Activated naive CD4-positive, alpha-beta T cell treated with anti-CD3 and anti-CD28 coated beads, Interleukin-2, amount 10 ng/mL, durations not matched to agents 7 days and 5 days (primary cell): ENCODE measurements at places on chromosomes 4 and X.
A peak's percentile ranks its signal among the peaks of the same experiment; 100 is the strongest.

DNA sequence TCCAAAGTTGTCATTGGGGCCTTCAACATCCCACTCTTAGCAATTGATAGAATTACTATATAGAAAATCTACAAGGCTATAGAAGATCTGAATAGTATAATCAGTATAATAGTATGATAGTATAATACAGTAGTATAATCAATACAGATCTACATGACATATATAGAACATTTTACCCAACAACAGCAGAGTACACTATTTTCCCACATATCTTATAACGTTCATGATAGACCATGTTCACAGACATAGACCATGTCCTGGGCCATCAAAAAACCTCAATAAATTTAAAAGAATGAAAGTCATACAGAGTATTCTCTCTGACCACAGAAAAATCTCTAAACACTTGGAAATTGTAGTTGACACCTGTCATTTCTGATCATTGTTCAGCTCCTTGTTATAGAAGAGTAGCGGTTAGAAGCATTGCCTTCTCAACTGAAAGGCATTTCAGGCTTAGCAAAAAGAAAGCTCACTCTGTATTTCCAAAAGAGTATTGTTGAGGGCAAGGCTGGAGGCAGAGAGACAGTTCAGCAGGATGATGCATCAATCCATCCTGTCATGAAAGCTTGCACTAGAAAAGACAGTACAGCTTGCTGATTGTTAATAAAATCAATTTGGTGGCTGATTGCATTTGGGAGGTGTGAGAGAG lies 38.8 kb upstream of the ARMCX5 start:
- DNase-seq, result no peak

GRCh38 chr4:153522802-153523094 lies 56.6 kb downstream of the TMEM131L start:
- peak; percentile 54 for DNase-seq

DNA sequence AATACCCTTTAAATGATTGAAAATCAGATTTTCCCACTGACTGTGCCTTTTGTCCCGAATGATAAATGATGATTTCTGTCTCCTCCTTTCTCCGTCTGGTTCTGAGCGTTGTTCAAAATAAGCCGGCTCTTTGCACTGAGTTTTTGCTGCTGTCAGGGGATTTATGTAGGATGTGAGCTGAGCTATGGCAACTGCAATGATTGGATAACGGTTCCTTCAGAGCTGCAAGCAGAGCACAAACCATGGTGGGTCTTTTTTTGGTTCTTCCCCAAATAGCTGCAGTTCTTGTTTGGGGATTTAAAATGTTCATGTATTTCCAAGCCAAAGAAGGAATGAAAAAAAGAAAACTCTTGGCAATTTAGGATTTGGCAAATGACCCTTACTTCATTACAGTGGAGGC lies 124.5 kb upstream of the CASK start:
- DNase-seq, result no peak

DNA sequence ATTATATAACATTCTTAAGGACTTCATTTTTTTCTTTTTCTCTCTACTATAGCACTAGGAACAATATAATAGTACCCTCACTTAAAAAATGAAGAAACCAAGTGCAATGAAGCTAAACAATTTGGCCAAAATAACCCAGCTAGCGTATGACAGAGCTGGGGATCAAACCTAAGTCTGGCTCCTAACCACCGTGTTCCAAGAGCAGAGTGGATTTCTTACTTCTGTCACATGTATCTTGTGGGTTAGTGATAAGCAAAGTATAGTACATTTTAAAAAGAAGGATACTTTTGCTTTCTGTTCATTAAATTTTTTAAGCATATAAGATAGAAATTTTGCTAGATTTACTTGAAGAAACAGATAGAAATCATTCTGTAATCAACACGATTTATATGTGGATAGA lies 11.5 kb downstream of the LIMCH1 start:
- DNase-seq, result no peak

- no peak for DNase-seq
Observed at GRCh38 chr4:76892601-76893000, 5.3 kb downstream of the SOWAHB start.

DNA sequence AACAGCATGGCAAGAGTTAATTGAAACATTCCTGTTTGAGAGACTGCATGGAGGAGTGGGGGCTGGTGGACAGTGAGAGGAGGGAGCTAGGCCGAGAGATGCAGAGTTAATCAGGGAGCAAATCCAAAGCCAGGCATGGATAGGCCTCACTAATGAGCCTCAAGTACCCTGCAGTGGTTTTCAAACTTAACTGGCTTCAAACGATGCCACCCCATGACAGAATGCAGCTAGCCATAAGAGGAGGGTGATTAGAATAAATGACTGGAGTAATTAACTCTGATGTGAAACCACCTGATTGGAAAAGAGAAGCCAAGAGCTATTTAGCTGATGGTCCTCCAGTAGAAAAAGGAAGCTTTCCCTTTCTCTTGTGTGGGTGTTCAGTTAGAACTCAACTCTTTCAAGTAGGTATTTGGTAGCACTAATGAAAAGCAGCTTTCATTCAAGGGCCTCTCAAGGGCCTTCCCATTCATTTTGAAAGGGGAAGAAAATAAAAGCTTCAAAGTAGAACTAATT lies 215.4 kb upstream of the MAB21L2 start:
- no peak for DNase-seq

GRCh38 chrX:139766545-139766983 lies 58.6 kb upstream of the MCF2 start:
- peak; percentile 62 for DNase-seq

DNA sequence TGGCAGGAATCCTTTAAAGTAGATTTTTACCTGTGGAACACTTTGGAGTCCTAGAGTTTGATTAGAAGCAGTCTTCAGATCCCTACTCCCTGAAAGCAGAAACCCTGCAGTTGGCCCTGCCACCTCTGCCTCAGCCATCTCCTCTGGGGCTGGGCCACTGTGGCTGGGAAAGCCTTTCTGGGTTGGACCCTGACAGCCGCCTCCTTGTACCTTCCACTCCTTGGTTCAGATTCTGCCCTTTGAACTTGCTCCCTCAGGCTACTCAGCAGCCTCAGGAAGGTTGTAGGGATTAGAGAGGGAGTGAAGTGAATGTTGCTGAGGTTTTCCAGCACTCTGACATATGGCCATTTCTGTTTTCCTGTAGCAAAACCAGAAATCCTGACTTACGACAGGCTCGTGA lies 65.5 kb downstream of the KIT start:
- no peak for DNase-seq

GRCh38 chr4:48467442-48467841 lies 15.7 kb upstream of the SLC10A4 start:
- DNase-seq, result no peak

GRCh38 chr4:36269101-36269500 lies 12.3 kb upstream of the DTHD1 start:
- DNase-seq, result peak; percentile 30

DNA sequence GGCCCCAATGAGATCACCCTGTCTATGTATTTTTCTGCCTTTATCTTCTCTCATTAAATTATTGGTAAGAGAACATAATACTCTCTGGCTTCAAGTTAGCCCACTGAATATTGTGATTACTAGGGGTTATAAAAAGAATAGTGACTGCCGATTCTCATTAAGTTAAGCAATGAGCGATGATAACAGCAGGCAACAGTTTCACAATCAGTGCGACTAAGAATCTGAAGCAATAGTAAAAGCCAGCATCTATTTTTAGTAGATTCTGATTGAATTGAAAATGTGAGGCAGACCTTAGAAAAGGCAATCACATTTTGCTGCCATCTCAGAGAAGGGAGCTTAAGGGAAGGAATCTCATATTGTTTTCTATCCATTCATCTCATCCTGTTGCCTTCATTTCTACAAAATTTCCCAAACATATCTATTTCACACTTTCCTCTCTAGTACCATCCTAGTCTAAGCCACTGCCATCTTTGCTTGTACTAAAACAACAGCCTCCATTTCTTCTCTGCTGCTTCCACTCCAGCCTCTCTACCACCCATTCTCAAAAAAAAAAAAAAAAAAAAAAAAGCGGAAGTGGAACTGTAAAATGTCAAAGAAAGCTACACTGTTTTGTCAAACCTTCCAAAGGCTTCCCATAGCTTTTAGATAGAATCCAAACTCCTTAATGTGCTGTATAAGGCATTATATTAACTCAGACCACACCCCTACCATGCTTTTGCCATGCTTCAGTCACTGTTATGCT lies 17.4 kb downstream of the GABRA4 start:
- DNase-seq, result no peak

GRCh38 chr4:4392501-4393183 lies 5.7 kb downstream of the NSG1 start:
- DNase-seq, result no peak

GRCh38 chr4:112938461-112939058 lies 110.9 kb upstream of the ANK2 start:
- no peak for DNase-seq

DNA sequence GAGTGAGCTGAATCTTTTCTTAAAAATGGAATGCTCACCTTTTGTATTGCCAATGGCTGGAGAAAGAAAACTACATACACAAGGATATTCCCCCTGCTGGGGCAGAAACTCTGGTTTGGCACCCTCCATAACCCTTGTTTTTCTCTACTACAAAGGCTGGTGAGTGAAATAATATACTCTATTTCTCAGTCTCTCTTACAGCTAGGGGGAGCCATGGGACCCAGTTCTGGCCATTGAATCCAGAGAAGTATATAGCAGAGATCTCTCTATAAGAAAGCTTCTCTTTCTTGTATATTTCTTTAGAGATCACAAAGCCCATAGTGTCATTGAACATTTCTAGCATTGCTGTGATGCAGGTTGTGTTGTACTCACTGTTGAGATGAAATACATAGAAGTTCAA lies 49.8 kb downstream of the SMPX start:
- no peak for DNase-seq

GRCh38 chr4:120977435-120977997 lies 55.0 kb upstream of the PRDM5 start:
- no peak for DNase-seq

DNA sequence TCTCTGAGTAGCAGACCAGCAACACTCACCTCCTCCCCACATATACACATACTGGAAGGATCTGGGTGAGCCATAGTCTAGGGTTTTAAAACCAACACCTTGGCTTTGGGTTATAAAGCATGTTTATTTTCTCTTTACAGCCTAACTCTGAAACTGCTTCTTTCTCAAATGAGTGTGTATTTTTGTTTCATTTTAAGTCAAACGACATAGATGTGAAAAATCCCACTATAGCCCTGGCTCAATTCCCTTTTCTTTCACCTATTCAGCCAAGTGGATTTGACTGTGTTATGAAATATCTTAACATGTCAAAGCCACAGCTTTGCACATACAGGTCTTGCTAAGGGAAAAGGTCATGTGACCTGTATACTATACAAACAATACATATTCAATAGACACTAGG lies 13.8 kb downstream of the NEXMIF start:
- no peak for DNase-seq

- no peak for DNase-seq
Observed at GRCh38 chrX:16664626-16665025, 14.7 kb downstream of the S100G start.

DNA sequence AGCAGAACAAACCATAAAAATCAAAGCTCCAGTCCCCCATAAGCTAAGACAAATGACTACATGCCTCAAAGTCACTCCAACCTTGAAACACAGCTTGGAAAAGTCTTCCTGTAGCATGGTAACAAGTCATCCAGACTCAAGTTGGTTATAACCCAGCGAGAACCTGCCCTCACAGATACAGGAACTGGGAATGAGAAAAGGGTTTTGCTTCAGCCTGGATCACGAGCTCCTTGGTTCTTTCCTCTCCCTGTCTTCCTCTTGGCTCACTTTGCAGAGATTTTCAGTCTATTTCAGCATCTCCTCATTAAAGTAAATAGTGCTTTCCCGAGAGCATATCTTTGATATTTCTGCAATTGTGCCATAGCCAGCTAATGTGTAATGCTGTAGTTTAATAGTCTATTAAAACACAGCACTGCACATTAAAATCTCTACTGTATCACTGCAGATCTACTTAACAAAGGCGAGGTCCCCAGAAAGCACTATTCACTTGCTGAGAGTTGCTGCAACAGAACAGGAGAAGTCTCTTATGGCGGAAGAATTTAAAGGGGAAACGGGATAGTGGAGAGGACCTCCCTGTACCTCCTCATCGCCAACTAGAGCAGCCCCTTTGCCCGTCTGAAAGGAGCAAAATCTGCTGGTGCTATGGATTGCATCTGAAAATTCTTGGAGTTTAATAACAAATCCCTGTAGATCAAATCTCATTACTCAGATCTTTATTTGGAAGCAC lies 249.3 kb upstream of the GATB start:
- DNase-seq, result no peak

DNA sequence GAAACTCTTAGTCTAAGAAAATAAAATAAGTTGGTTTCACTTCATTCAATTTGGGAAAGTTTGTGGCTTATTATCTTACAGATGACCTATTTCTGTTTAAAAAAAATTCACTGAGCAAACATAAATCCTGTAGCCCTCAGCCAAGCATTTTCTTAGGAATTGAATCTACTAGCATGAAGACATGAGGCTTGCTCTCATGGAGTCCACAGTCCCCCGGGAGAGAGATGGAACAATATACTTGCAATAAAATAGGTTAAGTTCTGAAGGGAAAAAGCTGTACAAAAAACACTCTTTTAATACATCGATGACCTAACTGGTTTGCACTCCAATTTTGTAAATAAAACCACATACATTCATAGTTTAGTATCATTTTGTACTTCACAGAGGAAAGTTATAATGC lies 642.6 kb upstream of the FAM241A start:
- DNase-seq, result no peak

GRCh38 chr4:74932832-74933561 lies at the start of gene PARM1:
Gene PARM1, plus strand, starts transcription at chr4:74933116. Its CDS starts 212 bp downstream, at chr4:74933328.
- DNase-seq, result peak; percentile 43

DNA sequence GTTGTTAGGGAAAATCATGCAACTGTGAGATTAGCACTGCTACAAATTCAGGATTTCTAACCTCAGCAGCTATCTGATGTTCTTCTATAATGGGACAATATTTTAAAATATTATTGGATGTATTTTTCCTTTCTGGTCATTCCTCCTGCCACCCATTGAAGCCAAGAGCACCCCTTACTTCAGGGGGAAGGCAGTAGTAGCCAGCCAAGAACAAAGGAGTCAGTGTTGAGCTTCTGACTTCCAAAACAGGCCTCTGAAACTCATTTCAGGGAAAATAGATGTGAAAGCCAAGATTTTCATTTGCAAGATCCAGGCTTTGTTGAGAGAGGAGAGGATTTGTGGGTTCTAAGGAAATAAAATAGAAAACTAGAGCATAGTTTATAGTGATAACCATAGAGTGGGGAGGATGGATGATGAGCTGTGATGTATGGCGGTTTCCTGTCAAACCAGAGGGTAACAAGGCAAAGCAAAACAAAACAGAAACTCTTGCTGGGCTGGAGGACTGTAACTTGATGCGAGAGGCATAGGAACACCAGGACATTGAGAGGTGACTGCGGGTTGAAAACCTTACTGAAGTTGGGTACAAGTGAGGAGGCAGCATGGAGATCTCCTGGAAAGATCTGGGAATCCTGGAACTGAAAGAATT lies 173.7 kb upstream of the LEF1 start:
- peak; percentile 62 for DNase-seq

DNA sequence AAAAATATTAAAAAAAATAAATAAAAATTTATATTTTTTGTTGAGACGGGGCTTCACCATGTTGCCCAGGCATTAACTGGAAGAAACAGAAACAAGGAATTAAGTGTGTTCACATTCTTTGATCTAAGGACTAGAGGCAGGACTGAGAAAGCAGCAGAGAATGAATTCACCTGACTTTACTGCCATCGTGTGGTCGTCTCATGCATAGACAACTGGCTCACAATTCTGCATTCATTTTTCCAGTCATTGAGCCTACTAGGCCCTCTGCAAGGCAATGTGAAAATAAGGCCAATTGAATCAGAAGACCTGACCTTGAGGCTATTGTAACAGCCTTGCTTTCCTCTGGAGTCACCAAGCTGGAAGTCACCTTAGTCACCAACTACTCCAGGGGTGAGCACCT lies 37.4 kb downstream of the LHFPL1 start:
- DNase-seq, result peak; percentile 25

GRCh38 chr4:84870398-84871163 lies 95.9 kb downstream of the WDFY3 start:
- no peak for DNase-seq
